Left renal pelvis (tissue), 4 donors: ENCODE measurements at places on chromosomes 6 and 20.

GRCh38 chr6:147063469-147064031 is 140.7 kb upstream of the STXBP5 start:
- no peak for DNase-seq

- no peak for DNase-seq
Measured at GRCh38 chr20:47454298-47455132, 47.2 kb upstream of the NCOA3 start.

GRCh38 chr6:157570752-157571151 is 189.8 kb downstream of the ZDHHC14 start:
- no peak for DNase-seq

GRCh38 chr6:66948106-66948505 is 1241.1 kb upstream of the EYS start:
- no peak for DNase-seq

DNA sequence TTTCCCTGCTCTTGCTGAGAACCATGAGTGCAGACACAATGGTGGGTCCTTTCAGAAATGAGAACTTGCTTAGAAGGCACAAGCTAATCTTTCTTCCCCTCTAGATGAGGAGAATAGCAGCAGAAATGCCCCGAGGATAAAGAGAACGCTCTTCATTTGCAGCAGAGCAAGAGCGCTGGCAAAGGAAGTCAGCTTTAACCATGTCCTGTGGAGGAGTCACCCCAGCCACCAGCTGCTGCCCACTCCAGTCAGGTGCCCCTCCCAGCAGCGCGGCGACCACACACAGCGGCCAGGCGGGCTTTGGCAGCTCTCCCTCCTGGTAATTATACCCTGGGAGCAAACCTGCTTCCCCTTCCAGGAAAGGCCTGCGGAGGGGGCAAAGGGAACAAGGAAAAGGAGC is 42.4 kb upstream of the EMILIN3 start:
- no peak for DNase-seq

- DNase-seq = no peak
Measured at GRCh38 chr6:128471907-128472306, 48.5 kb downstream of the PTPRK start.

DNA sequence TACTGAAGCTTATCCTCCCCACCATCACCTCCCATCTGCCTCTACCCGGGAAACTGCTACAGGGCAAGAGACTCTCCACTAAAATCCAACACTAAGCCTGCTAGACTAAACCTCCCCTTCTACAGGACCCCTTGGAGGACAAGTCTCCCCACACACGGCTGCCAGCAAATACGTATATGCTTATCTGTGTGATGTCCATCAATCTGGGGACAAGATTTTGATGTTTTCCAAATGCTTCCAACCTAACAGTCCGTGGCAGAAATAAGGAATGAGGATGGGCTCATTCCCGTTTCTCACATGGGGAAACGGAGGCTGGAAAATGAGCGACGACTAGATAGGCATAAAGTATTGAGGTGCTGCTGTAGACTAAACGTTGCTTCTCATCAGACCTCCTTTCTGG is 1.8 kb downstream of the KCNK5 start:
- no peak for DNase-seq

- peak; percentile 92 for DNase-seq
Measured at GRCh38 chr20:34876406-34877282, at the start of gene ACSS2. TSS of gene ACSS2 (plus strand) at chr20:34876612. CDS start at chr20:34876646, 34 bp downstream.

GRCh38 chr20:63273635-63274380 is 1.2 kb downstream of the ARFGAP1 start:
- DNase-seq = no peak
